ENCODE measurements at places on chromosomes 1 and 21.

GRCh38 chr1:109630898-109631512 lies 11.4 kb downstream of the AMPD2 start:
- no peak for DNase-seq

DNA sequence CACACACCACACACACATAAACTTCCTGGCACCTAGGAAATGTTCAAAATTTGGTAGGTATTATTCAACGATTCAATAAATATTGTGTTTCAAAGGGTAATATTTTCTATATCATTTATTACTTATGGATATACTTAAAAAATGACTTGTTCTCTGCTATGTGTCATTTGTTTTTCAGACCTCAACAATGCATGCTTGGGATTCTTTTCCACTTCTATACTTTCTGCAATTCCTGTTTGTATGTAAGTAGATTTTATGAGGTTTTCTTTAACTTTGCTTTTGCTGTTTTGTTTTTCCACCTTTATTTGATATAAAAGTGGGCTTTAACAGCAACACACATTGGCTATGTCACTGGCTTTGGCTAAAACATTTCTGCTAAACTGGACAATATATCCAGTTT lies 3.5 kb downstream of the CEP170 start:
- DNase-seq: no peak

GRCh38 chr1:84687714-84688462 lies 2.4 kb downstream of the SSX2IP start:
- no peak for DNase-seq

DNA sequence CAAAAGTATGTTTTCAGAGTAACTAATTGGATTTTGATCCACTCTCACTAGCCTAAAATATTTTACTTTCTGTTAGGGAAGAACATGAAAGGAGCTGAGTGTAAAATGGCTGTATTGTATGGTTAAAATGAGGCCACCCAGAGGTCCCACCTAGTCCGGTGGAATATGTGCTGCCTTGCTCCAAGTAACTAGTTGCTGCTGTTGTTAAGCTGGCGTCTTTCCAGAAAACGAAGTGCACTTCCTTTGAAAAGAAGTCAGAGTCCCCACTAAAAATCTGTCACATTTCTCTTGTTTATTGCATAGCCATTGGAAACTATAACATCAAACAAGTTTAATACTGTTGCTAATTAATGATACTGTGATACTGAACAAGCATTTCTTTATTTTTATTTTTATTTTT lies 3.2 kb downstream of the SLC25A33 start:
- no peak for DNase-seq

GRCh38 chr1:151537112-151537511 lies 3.0 kb upstream of the TUFT1 start:
- DNase-seq: no peak

GRCh38 chr1:172867216-172867818 lies 183.4 kb downstream of the TNFSF18 start:
- DNase-seq: no peak

DNA sequence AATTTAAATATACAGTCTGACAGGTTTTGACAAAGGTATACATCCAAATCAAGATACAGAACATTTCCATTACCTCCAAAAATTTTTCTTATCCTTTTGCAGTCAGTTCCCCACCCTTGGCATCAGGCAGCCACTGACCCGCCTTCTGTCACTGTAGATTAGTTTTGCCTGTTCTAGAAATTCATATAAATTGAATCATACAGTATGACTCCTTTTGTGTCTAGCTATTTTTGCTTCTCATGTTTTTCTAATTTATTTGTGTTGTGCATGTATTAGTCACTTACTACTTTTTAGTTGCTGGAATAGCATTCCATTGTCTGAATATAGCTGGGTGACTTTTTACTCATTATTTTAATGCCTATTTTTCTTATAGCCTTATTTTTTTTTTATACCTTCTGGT lies 3.8 kb downstream of the UTP25 start:
- no peak for DNase-seq

- DNase-seq: no peak
Observed at GRCh38 chr21:44658541-44658910, 794 bp downstream of the KRTAP12-3 start.

- DNase-seq: no peak
Observed at GRCh38 chr21:18831942-18832676, 428.5 kb upstream of the TMPRSS15 start.

GRCh38 chr1:6475381-6476133 lies 9.6 kb upstream of the TNFRSF25 start:
- DNase-seq: no peak

- DNase-seq: no peak
Observed at GRCh38 chr1:45016090-45016697, 4.1 kb downstream of the UROD start.

DNA sequence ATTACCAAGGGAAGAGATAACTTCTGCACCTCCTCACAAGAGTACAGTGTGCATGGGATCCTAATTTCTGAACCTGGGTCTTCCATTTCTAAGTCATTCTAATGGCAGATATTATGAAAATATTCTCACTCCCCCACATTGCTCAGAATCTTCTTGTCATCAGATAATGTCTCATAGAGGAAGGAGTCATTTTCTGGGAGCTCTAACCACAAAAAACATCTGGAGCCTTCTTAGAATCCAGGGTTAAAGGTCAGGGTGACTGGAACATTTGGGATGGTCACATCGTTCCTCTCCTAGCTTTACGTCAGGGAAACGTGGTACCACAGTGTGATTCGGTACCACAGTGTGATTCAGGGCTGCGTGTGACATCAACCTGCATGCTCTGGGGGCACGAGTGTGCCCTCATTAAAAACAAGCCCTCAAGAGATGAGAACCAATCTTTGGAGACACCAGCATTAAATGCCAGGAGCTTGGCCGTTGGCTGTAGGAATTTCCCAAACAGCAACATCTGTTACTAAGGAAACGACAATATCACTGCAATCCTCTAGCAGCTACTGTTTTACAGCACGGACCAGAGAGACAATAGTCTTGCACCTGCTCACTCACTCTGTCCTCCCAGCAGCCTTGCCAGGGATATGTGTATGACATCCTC lies 179.1 kb downstream of the PSMG1 start:
- no peak for DNase-seq

DNA sequence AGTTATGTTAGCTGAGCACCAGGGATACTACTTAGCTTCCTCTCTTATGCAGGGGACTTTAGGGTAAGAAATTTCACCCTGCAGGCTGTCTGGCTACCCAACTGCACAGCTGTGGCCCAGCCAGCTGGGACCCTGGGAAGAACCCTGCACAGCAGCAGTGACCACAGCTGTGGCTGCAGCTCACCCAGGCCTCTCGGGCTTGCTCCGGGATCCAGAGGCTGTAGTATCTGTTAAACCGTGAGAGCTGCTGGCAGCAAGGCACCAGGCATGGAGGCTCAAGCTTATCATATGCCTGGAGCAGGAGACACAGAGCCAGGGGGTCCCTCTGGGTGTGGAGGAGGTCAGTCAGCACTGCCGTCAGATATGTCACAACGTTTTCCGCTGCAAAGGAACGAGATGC lies 40.3 kb downstream of the URB1 start:
- DNase-seq: no peak

All from NCI-H1048 (cell line).